ENCODE measurements at places on chromosomes 2 and 18. TPM values are rescaled to one million over a fixed set of nuclear protein-coding genes. Genes with fewer than 3 reads are reported as not detected.

INHBB gene
- 57.5 TPM for total RNA-seq

CLEC4F gene
- not detected for total RNA-seq

HOXD4 gene
- total RNA-seq: not detected

GCG gene
- total RNA-seq: not detected

ARL4C gene
- total RNA-seq: 51.3 TPM

SERPINB10 gene
- total RNA-seq: not detected

DSC3 gene
- not detected for total RNA-seq

VSNL1 gene
- total RNA-seq: not detected

ST8SIA5 gene
- not detected for total RNA-seq

IMPACT gene
- 29.0 TPM for total RNA-seq

CRYGD gene
- not detected for total RNA-seq

MYO5B gene
- 25.4 TPM for total RNA-seq

SLC8A1 gene
- 13.5 TPM for total RNA-seq

DNER gene
- total RNA-seq: 0.28 TPM

AQP4 gene
- not detected for total RNA-seq

VIT gene
- not detected for total RNA-seq

SLC5A7 gene
- total RNA-seq: not detected

SH2D6 gene
- total RNA-seq: 2.3 TPM

APCDD1 gene
- total RNA-seq: not detected

KCNK3 gene
- not detected for total RNA-seq

RAX gene
- total RNA-seq: not detected

Data from PC-9 (cell line).